Neural crest cell (in vitro differentiated cells): ENCODE measurements at places on chromosomes 7 and 10.

DNA sequence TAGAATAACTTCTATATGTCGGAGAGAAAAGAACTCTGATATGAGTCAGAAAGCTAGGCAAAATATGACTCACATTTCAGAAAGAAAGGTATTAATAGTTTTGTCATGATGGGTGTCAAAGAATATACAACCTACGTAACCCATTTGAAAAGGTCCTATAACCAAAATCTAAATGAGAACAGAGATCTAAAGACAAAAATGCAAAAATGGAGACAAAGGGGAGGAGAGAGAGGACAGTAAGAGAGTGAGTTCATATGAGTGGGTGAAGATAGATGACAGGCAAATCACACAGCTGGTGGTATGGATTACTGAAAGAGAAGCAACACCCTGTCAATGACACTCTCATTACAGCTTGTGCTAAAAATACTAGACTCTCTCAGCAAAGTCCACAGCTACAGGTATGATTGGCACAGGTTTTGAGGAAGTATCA is 25.6 kb downstream of the ANKMY2 start:
- no peak overlapping the region for H3K27ac ChIP-seq
- no peak overlapping the region for H3K4me3 ChIP-seq
- no peaks in the 10 kb centered on the region for H3K27me3 ChIP-seq
- H3K36me3 ChIP-seq: peaks cover 23% of the 10 kb centered on the region
- no peak for DNase-seq

GRCh38 chr10:124236816-124237215 is 143.4 kb upstream of the CHST15 start:
- H3K4me3 ChIP-seq: no peak overlapping the region
- H3K27ac ChIP-seq: no peak overlapping the region
- H3K36me3 ChIP-seq: no peaks in the 10 kb centered on the region
- H3K4me1 ChIP-seq: peaks cover 7% of the 10 kb centered on the region
- no peak for DNase-seq

DNA sequence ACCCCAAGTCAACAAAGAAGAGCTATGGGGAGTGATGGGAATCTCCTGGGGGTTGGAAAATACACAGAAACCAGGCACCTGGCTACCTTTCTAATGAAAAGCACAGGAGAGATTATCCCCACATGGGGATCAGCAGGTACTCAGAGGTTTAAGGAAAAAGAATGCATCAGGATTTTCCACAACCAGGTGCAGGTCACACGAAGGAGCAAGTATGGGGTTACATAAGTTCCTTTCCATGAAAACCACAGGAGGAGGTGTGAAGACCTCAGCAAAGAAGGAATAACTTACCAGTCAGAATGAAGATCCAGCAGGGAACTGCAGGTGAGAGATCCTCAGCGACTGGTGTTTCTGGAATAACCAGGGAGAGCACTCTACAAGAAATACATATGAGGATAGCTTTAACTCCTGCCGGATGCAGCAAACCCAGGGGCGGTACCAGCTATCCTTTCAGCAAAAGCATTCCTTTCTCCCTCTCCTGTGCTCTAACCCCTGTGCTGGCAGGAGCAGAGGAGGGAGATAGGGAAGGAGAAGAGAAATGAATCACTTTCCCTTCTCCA is 116.7 kb upstream of the TMEM106B start:
- no peaks in the 10 kb centered on the region for H3K27me3 ChIP-seq
- no peak overlapping the region for H3K4me3 ChIP-seq
- DNase-seq: no peak
- H3K27ac ChIP-seq: no peak overlapping the region
- no peaks in the 10 kb centered on the region for H3K36me3 ChIP-seq

- H3K36me3 ChIP-seq: no peaks in the 10 kb centered on the region
- no peaks in the 10 kb centered on the region for H3K4me1 ChIP-seq
- no peak overlapping the region for H3K4me3 ChIP-seq
Observed at GRCh38 chr7:140275069-140275965, 98.5 kb upstream of the KDM7A start.

- no peaks in the 10 kb centered on the region for H3K27me3 ChIP-seq
- H3K27ac ChIP-seq: no peak overlapping the region
- H3K36me3 ChIP-seq: no peaks in the 10 kb centered on the region
- DNase-seq: peak; percentile 81
- H3K4me3 ChIP-seq: peak overlapping the region; percentile 57
- H3K4me1 ChIP-seq: peaks cover 17% of the 10 kb centered on the region
Observed at GRCh38 chr7:101538596-101539459, 90.3 kb downstream of the MYL10 start.

DNA sequence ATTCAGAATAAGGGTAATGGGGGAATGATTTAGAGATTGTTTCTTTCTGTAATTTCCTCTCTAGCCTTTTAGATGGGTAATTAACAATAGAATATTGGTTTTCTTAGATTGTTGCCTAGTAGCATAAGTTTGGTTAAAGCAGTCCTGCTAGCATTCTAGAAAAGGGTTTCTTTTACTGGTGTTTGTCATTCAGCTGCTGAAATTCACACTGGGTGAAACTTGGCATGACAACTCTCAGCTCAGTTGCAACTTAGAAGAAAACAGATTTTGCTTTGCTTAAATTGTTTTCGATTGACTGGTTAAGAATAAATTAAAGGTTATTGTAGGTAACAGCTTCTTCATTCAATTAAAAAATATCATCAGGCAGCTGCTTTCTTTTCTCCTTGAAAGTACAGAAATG is 25.1 kb upstream of the PDK4 start:
- H3K4me1 ChIP-seq: no peaks in the 10 kb centered on the region
- H3K36me3 ChIP-seq: no peaks in the 10 kb centered on the region
- H3K27ac ChIP-seq: no peak overlapping the region
- DNase-seq: no peak
- H3K4me3 ChIP-seq: no peak overlapping the region
